ENCODE measurements at places on chromosomes 1 and 21.

GRCh38 chr1:236575523-236575922 lies 28.8 kb downstream of the HEATR1 start:
- no peak for DNase-seq

GRCh38 chr1:205225901-205226765 lies 1.6 kb upstream of the TMCC2 start:
- DNase-seq, result no peak

GRCh38 chr21:16583556-16583955 lies 853.8 kb downstream of the USP25 start:
- no peak for DNase-seq

DNA sequence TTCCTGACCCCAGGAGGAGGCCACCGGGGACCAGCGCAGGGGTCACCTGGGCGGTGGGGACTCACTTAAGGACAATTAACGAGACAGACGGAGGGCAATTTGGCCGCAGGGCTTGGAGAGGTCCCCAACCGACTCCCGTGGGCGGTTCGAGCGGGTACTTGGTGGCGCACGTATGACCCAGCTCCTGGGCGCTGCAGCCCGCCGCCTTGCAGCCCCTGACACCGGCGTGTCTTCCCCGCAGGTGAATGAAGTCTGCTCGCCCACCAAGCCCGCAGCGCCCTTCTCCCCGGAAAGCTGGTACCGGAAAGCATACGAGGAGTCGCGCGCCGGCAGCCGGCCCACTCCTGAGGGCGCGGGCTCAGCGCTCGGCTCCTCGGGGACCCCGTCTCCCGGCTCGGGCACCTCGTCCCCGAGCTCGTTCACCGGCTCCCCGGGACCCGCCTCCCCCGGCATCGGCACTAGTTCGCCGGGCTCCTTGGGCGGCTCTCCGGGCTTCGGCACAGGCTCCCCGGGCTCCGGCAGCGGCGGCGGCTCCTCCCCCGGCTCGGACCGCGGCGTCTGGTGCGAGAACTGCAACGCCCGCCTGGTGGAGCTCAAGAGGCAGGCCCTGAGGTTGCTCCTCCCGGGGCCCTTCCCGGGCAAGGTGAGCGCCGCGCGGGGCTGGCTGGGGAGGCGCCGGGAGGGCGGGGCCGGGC lies 1.4 kb downstream of the KIF26B start:
- no peak for DNase-seq

- DNase-seq, result no peak
These were observed 1.5 kb upstream of the GJB3 start for GRCh38 chr1:34779526-34779925.

- DNase-seq, result no peak
These were observed 78.1 kb downstream of the DDR2 start for GRCh38 chr1:162710345-162710744.

DNA sequence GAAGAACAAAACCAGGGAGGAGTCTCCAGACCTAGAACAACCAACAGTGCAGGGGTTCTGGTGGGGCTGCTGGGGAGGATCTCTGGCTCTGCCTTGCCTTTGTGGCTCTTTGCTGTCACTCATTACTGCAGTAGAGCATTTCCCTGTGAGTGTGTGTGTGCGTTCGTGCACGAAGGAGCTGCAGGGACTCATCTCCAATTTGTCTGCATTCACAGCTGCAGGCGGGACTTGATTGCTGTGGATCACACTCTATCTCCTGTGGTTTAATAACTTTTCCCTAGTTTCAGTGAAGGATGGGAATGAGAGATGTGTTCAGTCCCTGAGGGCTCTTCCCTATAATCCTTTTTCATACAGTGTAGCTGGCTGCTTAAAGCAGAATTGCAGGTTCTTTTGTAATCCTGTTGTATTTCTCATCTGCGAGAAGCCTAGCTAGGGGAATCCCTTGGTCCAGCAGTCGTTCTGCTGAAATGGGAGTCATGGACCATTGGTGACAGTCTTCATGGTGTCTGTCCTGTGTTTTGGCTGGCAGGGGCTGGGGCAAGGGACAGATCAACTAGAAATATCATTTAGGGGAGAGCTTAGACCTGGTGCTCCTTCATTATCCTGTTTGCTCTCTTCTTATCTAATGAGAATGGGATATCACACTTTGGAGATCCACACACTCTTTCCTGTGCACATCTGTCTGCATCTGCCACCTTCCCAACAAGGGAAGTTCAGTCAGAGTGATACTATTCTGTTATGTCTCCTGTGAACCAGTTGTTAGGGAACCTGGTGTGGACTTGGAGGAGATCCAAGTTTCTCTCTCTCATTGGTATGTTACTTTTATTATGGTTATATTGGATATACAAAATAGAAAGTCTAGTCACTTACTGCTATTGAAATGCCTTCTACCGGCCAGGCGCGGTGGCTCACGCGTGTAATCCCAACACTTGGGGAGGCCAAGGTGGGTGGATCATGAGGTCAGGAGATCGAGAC lies 3.0 kb downstream of the PCP4L1 start:
- DNase-seq, result no peak

DNA sequence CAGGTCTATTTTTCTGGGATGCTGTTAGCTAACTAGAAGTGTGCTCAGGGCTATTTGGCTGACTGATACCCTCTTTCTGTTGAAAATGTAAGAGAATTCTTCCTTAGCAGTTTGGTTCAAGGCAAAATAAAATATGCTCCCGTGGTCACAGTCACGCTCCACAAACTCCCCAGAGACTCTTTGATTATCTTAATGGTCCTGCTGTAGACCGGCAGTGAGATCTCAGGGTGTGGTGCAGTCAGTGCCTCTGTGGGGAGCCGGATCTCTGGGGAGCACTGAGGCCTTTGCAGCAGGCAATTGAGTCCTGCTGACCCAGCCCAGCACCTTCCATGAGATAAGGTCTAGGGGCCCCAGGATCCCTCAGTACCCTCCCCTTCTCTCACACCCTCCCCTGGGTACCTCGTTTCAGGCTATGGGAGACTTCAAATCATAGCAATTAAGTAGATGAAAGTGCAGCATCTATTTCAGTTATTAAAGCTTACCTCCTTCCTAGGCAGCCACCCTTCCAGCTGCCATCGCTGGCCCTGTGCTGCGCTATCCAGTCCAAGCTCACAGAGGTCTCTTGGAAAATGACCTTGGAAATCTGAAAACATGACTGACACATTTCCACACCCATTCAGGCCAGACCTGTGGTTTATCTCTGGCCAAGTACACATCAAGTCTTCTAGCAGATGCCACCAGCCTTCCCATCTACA lies 98.1 kb downstream of the SEC16B start:
- DNase-seq, result no peak

- no peak for DNase-seq
These were observed 446.8 kb downstream of the PLPP3 start for GRCh38 chr1:56132520-56132919.

DNA sequence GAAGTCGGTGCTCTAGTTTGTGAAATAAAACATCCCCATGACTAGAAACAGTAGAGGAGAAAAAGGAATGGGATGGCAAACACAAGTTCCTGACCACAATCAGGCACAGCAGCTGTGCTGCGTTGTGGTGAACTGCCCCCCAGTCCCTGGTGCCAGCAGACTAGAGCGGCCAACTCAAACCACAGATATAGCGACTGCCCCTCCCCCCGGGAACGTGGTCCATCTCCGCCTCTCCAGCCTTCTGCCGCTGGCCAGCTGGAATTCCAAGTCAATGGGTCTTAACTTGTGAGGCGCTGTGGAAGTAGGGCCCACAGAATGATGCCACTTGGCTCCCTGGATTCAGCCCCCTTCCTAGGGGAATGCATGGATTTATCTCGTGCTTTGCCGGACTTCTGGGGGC lies 41.6 kb upstream of the ZNF678 start:
- no peak for DNase-seq

DNA sequence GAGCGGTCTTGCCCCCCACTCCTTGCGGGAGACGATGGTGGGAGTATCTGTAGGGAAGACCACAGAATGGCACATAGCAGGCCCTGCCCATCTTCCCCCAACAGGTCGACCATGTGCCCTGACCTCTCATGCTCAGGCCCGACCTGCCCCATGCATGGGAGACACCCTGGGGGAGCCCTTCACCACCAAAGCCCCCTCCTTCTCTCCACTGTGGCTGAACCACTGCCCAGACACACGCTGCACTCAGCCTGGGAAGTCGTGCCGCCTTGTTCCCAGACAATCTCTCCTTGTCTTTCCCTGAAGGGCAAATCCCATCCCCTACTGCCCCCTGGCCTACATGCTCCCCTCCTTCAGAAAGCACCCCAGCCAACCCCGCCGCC lies 5.5 kb downstream of the PGLYRP3 start:
- DNase-seq, result no peak

- DNase-seq, result peak; percentile 13
These were observed 976 bp downstream of the SSBP3 start for GRCh38 chr1:54404939-54405897.
